ENCODE measurements at places on chromosomes 2 and 18. TPM values are rescaled to one million over a fixed set of nuclear protein-coding genes. Genes with fewer than 3 reads are reported as not detected.

- H3K27ac ChIP-seq = no peak overlapping the region
- H3K4me3 ChIP-seq = no peak overlapping the region
- peaks cover 25% of the 10 kb centered on the region for H3K27me3 ChIP-seq
- H3K36me3 ChIP-seq = no peaks in the 10 kb centered on the region
These were observed 80.6 kb downstream of the EN1 start for GRCh38 chr2:118766871-118767270.

GRCh38 chr2:129902731-129903585, 76.5 kb upstream of the RAB6C start:
- H3K27ac ChIP-seq = no peak overlapping the region
- no peaks in the 10 kb centered on the region for H3K4me1 ChIP-seq
- no peak for DNase-seq
- no peaks in the 10 kb centered on the region for H3K36me3 ChIP-seq

DNA sequence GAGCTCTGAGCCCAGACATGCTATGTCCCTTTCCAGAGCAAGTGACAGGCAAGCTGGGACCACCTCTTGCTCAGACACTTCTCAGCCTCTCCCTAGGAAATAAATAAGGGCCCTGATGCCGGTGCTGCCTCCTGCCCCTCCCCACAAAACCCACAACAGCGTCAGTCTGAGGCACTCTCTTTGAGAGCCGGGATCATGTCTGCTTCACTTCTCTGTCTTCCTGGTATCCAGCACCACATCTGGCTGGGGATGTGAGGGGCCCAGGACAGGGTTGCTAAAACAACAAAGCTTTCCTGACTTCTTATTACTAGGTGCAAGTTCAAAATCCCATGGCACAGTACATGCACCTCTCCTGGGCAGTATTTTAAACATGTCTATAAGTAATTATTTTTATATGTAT, 103.9 kb upstream of the GLI2 start:
- no peak for DNase-seq
- no peaks in the 10 kb centered on the region for H3K4me1 ChIP-seq
- no peak overlapping the region for H3K27ac ChIP-seq
- no peak overlapping the region for H3K4me3 ChIP-seq

GRCh38 chr2:57674743-57675142, 371.9 kb upstream of the VRK2 start:
- H3K27ac ChIP-seq = no peak overlapping the region
- H3K36me3 ChIP-seq = no peaks in the 10 kb centered on the region
- no peaks in the 10 kb centered on the region for H3K27me3 ChIP-seq
- DNase-seq = no peak

IL36B gene
- not detected for total RNA-seq

LBX2 gene
- 1.6 TPM for total RNA-seq

PIEZO2 gene
- total RNA-seq = not detected

DNA sequence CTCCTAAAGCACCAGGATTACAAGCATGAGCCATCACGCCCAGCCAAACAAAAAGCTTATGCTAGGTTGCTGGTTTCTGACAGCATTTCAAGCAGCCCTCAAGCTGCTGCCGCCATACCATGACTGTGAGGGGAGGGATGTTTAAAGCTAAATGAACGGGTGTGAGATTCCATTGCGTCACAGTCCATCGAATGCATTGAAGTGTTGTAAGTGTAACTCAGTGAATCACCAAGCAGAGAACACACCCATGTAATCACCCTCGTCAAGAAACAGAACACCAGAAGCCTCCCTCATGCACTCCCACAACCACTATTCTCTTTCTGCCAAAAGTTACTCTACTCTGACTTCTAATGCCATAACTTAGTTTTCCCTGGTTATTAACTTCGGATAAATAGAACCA, 32.8 kb upstream of the MC5R start:
- no peak for DNase-seq
- H3K4me3 ChIP-seq = no peak overlapping the region
- no peaks in the 10 kb centered on the region for H3K4me1 ChIP-seq
- H3K36me3 ChIP-seq = no peaks in the 10 kb centered on the region

DNA sequence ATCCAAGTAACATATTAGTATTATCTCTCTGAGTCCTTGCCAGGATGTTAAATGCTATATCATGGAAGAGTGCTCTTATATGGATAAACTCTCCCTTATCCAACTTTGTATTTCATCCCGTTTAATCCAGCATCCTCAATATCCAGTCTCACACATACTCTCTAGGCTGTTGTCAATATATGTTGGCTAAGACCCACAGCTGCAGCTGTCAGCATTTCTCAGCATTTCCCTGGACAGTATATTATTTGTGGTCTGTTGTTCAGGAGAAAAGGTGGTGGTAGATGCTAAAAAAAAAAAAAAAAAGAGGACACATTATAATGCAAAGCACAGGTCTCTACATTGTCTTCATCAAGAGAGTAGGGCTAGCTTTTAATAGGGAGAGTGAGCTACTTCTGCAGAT, 1368.0 kb upstream of the ZEB2 start:
- H3K36me3 ChIP-seq = no peaks in the 10 kb centered on the region
- H3K4me3 ChIP-seq = no peak overlapping the region
- no peak for DNase-seq
- H3K27me3 ChIP-seq = no peaks in the 10 kb centered on the region
- H3K27ac ChIP-seq = no peak overlapping the region

DNA sequence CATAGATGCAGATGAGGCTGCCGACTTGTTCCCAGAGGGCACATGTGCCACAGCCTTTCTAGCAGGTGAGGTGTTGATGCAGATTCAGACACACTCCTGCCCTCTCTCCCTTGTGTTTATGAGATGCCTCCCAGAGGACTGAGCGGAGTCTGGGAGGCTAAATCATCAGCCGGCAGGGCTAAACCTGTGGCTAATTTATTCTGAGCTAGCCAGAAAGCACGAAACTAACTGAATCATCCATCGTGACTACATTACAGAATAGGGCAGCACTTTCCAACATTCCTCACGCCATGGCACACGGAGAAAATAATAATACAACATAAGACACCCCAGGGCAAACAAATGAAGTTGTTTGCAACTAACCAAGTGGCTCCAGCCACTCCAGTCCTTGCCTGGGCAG, 101.7 kb upstream of the FZD7 start:
- H3K27me3 ChIP-seq = peaks cover 4% of the 10 kb centered on the region
- H3K4me1 ChIP-seq = no peaks in the 10 kb centered on the region
- H3K27ac ChIP-seq = no peak overlapping the region
- no peak overlapping the region for H3K4me3 ChIP-seq

GRCh38 chr18:70046796-70047195, 99.1 kb upstream of the CD226 start:
- H3K36me3 ChIP-seq = peaks cover 21% of the 10 kb centered on the region
- no peak overlapping the region for H3K27ac ChIP-seq
- no peak overlapping the region for H3K4me3 ChIP-seq
- H3K4me1 ChIP-seq = peaks cover 6% of the 10 kb centered on the region

DNA sequence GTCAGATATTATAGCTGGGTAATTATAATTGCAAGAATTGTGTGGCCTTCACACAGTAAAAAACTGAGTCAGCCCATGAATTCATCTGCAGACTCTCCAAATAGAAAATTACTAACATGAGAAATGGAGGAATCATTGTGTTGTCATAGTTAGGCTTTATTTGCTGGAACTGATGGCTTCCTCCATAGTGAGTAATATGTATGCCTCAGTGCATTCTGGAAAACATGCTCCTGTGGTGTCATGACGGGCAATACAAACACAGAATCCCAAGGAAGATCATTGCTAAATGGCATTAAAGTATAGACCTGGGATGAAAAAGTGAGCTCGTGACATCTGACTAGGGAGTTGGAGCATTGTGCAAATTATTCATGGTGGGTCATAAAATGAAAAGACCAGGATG, 23.6 kb upstream of the NMS start:
- H3K4me3 ChIP-seq = no peak overlapping the region
- H3K36me3 ChIP-seq = no peaks in the 10 kb centered on the region
- H3K27me3 ChIP-seq = peaks cover 3% of the 10 kb centered on the region
- H3K27ac ChIP-seq = no peak overlapping the region
- H3K4me1 ChIP-seq = no peaks in the 10 kb centered on the region

DSG1 gene
- not detected for total RNA-seq

- H3K27me3 ChIP-seq = no peaks in the 10 kb centered on the region
- no peak for DNase-seq
- H3K4me1 ChIP-seq = peaks cover 68% of the 10 kb centered on the region
- H3K27ac ChIP-seq = peak overlapping the region; percentile 95
- H3K36me3 ChIP-seq = peaks cover 9% of the 10 kb centered on the region
These were observed 1.8 kb downstream of the TLK1 start for GRCh38 chr2:171158790-171159371.

TFPI gene
- total RNA-seq = 0.50 TPM

SERPINB11 gene
- not detected for total RNA-seq

DNA sequence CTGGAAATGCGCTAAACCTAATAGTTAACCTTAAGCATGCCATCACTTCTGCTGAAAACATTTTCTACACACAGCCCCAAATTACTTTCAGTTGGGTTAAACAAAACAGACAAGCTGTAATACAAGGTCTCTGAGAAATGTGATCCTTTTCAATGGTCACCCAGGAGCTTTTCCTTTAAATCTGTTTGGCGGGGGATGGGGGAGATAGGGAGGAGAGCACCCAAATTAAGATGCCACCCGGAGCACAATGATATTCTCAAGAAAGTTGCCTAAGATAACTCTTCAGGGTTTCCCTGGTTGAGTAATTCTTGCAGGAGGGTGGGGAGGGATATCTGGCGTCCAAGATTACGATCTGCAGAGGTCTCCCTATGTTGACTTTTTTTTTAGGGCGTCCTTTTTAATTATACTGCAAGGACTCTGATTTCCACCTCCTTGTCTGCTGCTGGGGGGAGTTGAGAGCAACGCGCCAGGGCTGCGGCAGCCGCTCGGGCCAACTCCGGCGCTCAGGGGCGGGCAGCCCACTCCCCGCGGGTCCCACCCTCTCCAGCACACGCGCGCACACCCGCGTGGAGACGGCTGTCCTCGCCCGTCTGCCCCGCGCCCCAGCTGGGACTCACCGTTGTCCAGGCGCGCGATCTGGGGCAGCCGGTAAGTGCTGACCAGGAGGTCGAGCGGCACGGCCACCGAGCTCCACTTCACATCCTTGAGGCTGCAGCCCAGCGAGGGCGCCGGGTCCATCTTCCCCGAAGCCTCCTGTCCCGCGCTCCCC, 807 bp downstream of the GAREM1 start:
- peaks cover 28% of the 10 kb centered on the region for H3K4me1 ChIP-seq
- DNase-seq = no peak
- peak overlapping the region; percentile 77 for H3K4me3 ChIP-seq
- no peak overlapping the region for H3K27ac ChIP-seq
- peaks cover 72% of the 10 kb centered on the region for H3K27me3 ChIP-seq

PROKR1 gene
- total RNA-seq = not detected

- no peak overlapping the region for H3K27ac ChIP-seq
- H3K36me3 ChIP-seq = no peaks in the 10 kb centered on the region
- H3K27me3 ChIP-seq = no peaks in the 10 kb centered on the region
These were observed 548.5 kb downstream of the SLC4A3 start for GRCh38 chr2:220175967-220176366.

GYPC gene
- total RNA-seq = 128 TPM

Data from activated T-helper 2 cell treated with anti-CD3 and anti-CD28 coated beads, Interferon-gamma antibody, Interleukin-2, Interleukin-4, amounts not matched to agents 10 μg/mL and 5 μg/mL and 100 μg/mL, durations not matched to agents 14 hours and 24 hours and 36 hours (primary cell).